ENCODE measurements at places on chromosomes 3 and 15. TPM values are rescaled to one million over a fixed set of nuclear protein-coding genes. Genes with fewer than 3 reads are reported as not detected.

WWTR1 gene
- 103 TPM for total RNA-seq

SPATA12 gene
- not detected for total RNA-seq

FBXO45 gene
- 21.7 TPM for total RNA-seq

PLA1A gene
- 0.20 TPM for total RNA-seq

ABHD5 gene
- total RNA-seq: 22.6 TPM

Data from RPMI7951 (cell line).